Right cardiac atrium (tissue), 5 donors: ENCODE measurements at places on chromosomes 2 and 18. TPM values are rescaled to one million over a fixed set of nuclear protein-coding genes. Genes with fewer than 3 reads are reported as not detected.

Gene PPP1R1C
- polyA plus RNA-seq, result 12.0 TPM

Gene FTCDNL1
- polyA plus RNA-seq, result 1.7 TPM

Gene ICA1L
- polyA plus RNA-seq, result 5.1 TPM

Gene CD207
- 0.18 TPM for polyA plus RNA-seq

Gene CABLES1
- polyA plus RNA-seq, result 3.2 TPM

Gene CCDC121
- 4.1 TPM for polyA plus RNA-seq

Gene TRIM43
- not detected for polyA plus RNA-seq

Gene ANO7
- polyA plus RNA-seq, result 1.1 TPM

Gene CD28
- polyA plus RNA-seq, result 0.14 TPM

Gene THSD7B
- polyA plus RNA-seq, result 0.14 TPM

Gene ARHGEF4
- polyA plus RNA-seq, result 2.8 TPM

Gene DCC
- 0.02 TPM for polyA plus RNA-seq

Gene COA5
- polyA plus RNA-seq, result 37.4 TPM

Gene GALNT5
- 0.34 TPM for polyA plus RNA-seq

Gene CIDEA
- polyA plus RNA-seq, result 6.0 TPM

Gene CCDC74A
- 1.5 TPM for polyA plus RNA-seq

Gene MAP2
- 2.9 TPM for polyA plus RNA-seq

Gene PJVK
- 2.0 TPM for polyA plus RNA-seq

Gene SUCLG1
- 307 TPM for polyA plus RNA-seq

Gene MARCHF4
- not detected for polyA plus RNA-seq

Gene COL4A4
- 3.6 TPM for polyA plus RNA-seq

Gene RGPD3
- 0.11 TPM for polyA plus RNA-seq

Gene POTEJ
- polyA plus RNA-seq, result 0.02 TPM

Gene IL1F10
- polyA plus RNA-seq, result not detected

Gene ASB18
- polyA plus RNA-seq, result 1.2 TPM

Gene TUBA3E
- polyA plus RNA-seq, result 28.8 TPM

Gene TSPYL6
- not detected for polyA plus RNA-seq

Gene GRP
- polyA plus RNA-seq, result not detected

Gene NT5DC4
- not detected for polyA plus RNA-seq

Gene ZNF2
- polyA plus RNA-seq, result 1.8 TPM

Gene TANC1
- polyA plus RNA-seq, result 22.8 TPM

Gene GKN2
- not detected for polyA plus RNA-seq
